Left colon (tissue), 2 donors: ENCODE measurements at places on chromosomes 12 and 14. TPM values are rescaled to one million over a fixed set of nuclear protein-coding genes. Genes with fewer than 3 reads are reported as not detected.
A peak's percentile ranks its signal among the peaks of the same experiment; 100 is the strongest.

GRCh38 chr12:47493801-47494200 is 212.0 kb downstream of the RPAP3 start:
- no peak for DNase-seq

The CMA1 gene
- 4.4 TPM for total RNA-seq

The EIF2S3B gene
- 0.61 TPM for total RNA-seq

- DNase-seq: peak; percentile 46
Measured at GRCh38 chr12:49827401-49828099, 663 bp downstream of the NCKAP5L start.

The DDN gene
- total RNA-seq: not detected
